HT-29 (cell line): ENCODE measurements at places on chromosomes 2 and 18. TPM values are rescaled to one million over a fixed set of nuclear protein-coding genes. Genes with fewer than 3 reads are reported as not detected.

DNA sequence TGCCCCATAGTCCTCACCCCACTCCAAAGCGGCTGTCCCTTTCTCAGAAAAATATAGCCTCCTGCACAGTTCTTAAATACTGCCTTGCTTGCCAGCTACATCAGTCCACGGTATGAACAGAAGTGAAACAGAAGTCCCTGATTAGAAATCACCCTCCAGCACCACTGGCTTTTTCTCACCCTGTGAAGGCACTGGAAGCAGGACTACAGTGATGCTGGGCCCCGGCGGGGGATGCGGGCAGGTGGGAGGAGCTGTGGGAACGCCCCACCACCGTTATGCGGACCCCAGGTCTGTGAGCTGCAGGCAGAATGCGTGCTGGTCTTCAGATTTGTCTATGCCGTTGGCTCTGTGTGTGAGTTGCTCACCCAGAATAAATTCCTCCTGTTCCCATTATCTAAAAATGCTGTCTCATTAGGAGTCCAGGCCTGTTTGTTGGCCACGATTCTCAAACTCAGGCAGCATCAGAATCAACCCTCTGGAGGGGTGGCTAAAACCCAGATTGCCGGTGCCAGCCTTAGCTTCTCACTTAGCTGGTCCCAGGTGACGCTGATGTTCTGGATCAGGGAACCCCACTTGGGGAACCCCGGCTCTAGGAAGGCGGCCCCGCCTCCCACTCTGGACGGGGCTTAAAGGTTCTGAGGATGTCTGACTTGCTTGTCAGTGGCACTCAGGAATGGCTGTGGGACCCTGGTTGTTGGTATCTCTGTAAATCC is 224.8 kb upstream of the PXDN start:
- DNase-seq = no peak

DNA sequence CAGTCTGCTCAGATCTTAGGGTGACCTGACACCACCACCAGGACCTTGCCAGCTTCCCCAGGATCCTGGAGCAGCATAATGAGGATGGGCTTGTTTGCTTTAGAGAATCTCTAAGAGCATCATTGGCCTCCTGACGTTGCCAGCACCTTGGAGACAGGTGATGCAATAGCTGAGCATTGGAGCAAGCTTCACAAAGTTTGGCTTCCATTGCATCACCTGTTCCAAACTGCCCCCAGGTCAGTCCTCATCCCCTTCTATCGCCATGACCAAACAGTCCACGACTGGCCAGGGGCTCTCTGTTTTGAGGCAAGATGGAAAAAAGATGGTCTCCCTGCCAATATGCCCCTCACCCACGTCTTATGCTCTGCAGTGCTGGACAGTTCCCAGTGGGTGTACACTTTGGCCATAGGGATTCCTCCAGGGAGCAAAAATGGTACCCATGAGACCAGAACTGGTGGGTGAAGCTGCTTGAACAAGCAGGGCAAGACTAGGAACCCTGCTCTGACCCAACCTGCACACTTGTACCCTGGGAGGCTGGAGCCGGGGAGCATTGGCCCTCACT is 22.6 kb upstream of the AGAP1 start:
- DNase-seq = no peak

GRCh38 chr2:119680457-119681202 is 1.6 kb downstream of the TMEM177 start:
- no peak for DNase-seq

- no peak for DNase-seq
Measured at GRCh38 chr2:128373451-128374000, 54.9 kb upstream of the HS6ST1 start.

- peak; percentile 39 for DNase-seq
Measured at GRCh38 chr2:165563468-165564225, 94.1 kb downstream of the CSRNP3 start.

- DNase-seq = no peak
Measured at GRCh38 chr2:43083710-43084698, 142.4 kb downstream of the ZFP36L2 start.

GRCh38 chr2:207567671-207568070 is 37.9 kb downstream of the CREB1 start:
- no peak for DNase-seq

DNA sequence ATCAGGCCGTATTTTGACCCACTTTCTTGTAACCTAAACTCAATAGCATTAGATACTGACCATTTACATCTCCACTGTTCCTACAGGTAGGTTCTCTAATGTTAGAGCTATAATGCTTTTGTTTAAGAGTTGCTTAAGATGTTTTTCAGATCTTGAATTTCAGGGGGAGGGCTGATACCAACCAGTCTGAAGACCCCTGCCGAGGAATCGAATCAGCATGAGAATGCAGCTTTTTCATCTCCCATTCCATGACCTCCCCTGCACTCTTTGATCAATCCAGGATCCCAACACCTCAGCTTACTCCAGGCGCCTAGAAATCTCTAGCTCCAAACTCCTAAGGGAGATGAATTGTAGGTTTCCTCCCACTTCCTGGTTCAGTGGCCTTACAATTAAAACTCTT is 120.5 kb upstream of the MC4R start:
- no peak for DNase-seq

GRCh38 chr2:227500301-227500630 is 28.3 kb downstream of the AGFG1 start:
- DNase-seq = no peak

GRCh38 chr2:182951948-182952663 is 85.7 kb upstream of the FRZB start:
- no peak for DNase-seq

DNA sequence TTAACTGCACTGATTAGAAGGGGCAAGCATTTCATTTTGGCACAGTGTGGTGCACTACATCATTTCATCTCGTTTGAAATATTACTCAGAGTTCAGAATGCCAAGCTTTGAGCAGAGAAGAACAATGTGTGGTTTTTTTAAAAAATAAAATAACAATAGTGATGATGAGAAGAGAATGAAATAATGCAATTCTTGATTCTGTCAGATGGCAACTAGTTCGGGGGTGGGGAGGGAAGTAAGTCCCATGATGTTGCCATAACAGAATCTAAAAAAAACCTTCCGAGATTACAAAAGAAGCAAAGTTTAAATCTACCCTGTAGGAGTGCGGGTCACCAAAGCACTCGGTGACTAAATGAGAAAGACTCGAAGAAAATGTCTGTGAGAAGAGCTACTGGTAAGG is 490.4 kb downstream of the NR4A2 start:
- no peak for DNase-seq

DNA sequence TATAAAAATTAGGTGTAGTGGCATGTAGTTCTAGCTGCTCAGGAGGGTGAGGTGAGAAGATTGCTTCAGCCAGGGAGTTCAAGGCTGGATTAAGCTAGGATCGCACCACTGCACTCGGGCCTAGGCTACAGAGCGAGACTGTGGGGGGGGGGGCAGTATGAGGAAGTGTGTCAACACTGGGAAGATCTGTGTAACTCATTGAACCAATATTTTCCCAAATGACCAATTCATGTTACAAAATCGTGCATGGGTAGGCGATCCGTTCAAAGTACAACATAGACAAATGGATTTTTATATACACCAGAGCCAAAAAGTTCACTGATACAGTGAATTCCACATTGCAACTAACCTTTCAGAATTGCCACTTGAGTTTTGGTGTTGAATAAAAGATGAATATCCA is 8.1 kb downstream of the SMAD4 start:
- DNase-seq = no peak

DNA sequence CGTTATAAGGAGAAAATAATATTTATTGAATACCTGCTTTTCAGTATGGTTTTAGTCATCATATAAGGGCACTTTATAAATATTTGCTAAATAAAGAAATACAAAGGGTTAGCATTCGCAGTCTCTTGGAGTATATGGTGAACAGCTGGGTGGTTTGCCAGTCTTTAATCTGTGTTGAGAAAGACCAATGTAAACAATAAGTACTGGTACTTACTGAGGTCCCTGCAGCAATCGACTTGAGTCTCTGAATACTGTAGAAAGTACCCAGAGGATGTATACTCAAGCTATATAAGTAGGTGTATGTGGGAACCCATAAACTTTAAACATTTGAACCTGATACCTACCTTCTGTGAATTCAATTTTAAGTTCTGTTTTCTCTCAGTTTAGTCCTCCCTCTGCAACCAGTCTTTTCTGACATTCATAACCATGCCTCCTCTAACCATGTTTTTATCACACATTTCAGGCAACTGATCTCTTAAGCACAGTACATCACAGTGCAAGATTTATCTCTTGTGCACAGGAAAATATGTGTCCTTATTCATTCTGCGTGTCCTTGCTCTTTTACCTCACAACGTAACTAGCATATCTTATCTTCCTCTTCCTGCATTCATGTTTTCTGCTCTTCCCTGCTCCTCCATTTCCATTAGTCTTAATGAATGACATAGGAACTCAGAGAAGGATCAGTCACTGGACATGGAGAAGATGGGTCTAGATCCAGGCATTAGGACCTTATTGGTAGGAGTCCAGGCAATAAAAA is 21.7 kb downstream of the C18orf63 start:
- DNase-seq = no peak

DNA sequence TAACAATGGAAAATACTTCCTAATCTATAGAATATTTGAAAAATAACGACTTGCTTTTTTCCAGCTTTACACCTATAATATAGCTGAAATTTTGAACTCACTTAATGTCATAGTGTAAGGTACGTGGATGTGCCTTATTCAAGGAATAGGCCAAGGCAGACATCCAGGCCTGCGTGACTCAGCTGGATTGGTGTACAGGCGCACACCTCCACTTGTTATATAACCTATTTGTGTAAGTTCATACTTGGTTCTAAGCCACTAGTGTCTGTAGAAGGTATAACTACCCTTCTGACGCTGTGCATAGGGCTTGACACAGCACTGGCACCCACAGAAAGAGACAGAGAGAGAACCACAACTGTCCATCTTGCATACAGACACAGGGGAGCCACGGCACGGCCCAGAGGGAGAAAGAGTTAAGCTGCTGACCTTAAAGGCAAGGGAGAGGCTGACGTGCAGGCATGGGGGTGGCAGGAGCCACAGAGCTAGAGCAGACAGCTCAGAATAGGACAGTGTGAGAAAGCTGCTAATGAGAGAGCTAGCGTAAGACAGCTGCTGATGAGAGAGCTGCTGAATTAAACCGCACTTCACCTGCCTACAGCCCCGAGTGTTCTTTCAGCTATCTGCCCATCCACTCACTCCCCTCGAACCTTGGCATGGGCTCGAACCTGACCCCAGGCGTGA is 16.1 kb downstream of the CCDC178 start:
- no peak for DNase-seq

DNA sequence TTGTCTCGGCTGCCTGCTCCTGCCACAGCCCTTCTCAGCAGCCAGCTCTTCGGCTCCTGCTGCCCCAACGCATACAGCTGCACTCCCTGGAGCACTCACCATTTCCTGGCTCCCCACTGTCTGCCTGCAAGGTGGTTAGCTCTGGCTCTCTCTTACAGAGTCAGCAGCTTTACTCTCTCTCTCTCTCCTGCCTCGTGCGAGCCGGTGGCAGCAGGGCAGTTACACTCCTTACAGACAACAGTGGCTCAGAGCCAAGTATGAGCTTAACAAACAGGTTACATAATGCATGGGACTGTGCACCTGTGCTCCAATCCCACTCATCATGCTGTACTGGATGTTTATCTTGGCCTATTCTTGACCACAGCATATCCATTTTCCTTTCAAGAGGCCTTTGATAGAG is 47.4 kb upstream of the DNAJC10 start:
- DNase-seq = peak; percentile 58

GRCh38 chr2:118386641-118387302 is 298.5 kb downstream of the INSIG2 start:
- DNase-seq = peak; percentile 5

DNA sequence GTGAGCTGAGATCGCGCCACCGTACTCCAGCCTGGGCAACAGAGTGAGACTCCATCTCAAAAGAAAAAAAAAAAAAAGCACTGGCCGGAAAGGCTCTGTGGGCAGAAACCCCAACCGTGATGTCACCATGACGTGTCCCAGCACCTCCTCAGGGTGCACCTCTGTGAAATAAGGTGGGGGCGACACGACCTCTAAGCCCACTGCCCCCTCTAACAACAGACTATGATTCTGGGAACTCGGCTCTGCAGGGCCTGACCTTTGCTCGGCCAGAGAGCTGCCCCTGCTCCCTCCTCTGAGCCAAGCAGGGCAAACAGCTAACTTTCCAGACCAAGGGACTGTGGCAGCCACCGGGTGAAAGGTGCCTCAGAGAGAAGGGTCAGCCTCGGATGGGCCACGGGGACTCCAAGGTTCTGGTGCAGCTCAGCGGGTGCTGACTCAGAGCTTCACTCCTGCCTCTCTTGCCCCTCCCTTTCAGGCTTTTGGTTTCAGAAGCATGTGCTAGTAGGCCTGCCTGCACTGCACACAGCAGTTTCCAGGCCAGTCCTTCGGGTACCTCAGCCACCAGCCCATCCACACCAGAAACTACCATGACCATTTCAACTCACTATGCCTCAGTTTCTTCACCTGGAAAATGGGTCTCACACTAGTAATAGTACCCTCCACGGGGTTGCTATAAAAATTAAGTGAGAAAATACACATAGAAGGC is 8.0 kb downstream of the TMBIM1 start:
- peak; percentile 79 for DNase-seq

DNA sequence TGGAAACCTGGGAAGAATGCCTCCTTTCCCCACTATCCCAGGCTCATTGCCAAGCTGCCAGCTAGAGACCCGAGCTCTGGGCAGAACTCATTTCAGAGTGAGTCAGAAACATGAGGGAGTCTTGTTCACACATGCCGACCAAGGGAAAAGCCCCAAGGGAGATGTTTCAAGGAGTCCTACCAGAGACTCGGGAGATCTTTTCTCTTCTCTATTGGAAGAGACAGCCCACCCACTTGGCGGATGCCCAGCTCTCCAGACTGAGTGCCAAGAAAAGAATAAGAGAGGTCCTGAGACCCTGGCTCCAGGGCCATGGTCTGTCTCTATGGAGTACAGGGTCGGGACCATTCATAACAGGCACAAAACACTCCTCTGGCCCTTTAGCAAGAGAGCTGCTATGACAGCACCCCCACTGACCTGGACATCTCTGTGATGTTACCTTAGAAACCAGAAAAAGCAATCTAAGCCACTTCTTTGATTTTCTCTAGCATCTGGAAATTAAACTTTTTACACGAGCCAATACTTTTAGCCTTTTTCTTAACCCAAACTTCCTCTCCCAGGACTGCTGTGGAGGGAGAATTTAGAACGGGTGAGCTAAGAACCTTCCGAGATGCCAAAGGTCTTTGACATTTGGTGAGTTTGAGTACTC is 18.5 kb upstream of the IGFBP5 start:
- DNase-seq = no peak

GRCh38 chr18:71079606-71080005 is 790.8 kb downstream of the SOCS6 start:
- DNase-seq = no peak

GRCh38 chr2:14626873-14627272 is 5.6 kb upstream of the LRATD1 start:
- no peak for DNase-seq

- no peak for DNase-seq
Measured at GRCh38 chr2:20567159-20567925, 83.6 kb downstream of the HS1BP3 start.

- no peak for DNase-seq
Measured at GRCh38 chr2:162967811-162968210, 129.2 kb upstream of the KCNH7 start.

ZNF236 gene
- total RNA-seq = 4.5 and 6.6 TPM in 2 replicates

COL4A4 gene
- not detected in 2 replicates for total RNA-seq

MDH1B gene
- total RNA-seq = 0.44 TPM in 1 of 2 replicates, not detected in the other
